ENCODE measurements at places on chromosomes 4 and X. TPM values are rescaled to one million over a fixed set of nuclear protein-coding genes. Genes with fewer than 3 reads are reported as not detected.

GRCh38 chr4:52106660-52107059, 55.6 kb downstream of the SPATA18 start:
- H3K36me3 ChIP-seq: no peaks in the 10 kb centered on the region
- no peak for DNase-seq
- H3K4me1 ChIP-seq: no peaks in the 10 kb centered on the region
- peaks cover 12% of the 10 kb centered on the region for H3K27me3 ChIP-seq
- H3K27ac ChIP-seq: no peak overlapping the region

DNA sequence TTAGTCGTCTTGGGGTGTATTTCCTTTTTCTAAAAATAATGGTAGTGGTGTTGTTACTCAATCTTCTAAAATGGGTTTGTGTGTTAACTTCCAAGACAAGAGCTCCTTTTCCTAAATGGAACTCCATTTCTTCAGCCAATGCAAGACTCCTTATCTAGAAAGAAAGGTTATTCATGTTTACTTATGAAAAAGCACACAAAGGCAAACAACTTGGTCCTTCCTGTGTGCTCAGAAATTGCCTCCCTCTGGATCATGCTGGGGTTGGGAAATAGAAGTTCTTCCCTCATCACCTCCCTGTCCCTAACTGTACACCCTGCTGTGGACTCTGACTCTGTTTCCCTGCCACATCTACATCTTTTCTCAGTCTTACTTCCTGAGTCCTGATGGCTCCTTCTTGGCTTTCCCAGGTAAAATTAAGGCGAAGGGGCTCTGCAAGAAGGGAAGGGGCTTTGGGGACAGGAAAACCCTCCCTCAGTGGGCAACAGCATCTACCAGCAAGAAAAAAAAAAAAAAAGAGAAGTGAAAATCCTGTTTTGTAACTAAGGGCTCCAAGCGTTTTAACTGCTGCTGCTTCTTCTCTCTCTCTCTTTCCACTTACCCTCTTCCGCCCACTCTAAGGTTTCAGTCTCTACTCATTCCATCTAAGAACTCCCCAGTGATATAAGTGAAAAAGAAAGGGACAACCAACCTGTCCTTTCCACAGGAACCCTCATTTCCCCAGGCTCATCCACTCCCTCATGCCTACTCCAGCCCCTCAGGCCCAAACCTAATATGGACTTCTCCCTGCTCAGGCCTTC, 19.8 kb upstream of the TASL start:
- H3K27ac ChIP-seq: no peak overlapping the region
- H3K4me3 ChIP-seq: no peak overlapping the region
- DNase-seq: no peak
- H3K36me3 ChIP-seq: no peaks in the 10 kb centered on the region
- peaks cover 16% of the 10 kb centered on the region for H3K27me3 ChIP-seq

DNA sequence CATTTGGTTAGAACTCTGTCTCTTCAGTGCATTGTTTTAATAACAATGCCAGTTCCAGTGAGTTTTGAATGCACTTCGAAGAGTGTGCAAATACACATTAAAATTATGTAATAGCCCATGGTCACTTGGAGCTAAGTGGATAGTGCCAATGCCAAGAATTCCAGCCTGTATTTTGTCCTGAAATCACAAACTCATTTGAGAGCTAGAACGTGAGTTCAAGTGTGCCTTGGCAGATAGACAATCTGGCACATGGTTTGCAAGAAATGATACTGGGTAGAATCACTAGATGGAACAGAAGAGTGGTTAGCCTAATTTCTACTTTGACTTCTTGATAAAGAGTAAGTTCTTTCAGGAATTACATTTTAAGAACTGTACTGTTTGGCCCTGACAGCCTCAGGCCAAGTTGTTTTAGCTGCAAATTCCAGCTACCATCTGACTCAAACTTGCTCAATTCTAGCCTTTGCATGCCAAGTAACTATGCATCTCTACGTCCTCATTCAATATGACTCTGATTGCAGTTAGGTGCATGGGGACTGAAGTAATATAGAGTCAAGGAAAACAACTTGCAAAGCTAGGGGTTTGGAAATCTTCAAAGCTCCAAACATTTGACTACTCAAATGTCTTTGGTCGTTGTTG, 131.9 kb upstream of the SMIM31 start:
- H3K36me3 ChIP-seq: no peaks in the 10 kb centered on the region
- DNase-seq: no peak
- H3K27me3 ChIP-seq: no peaks in the 10 kb centered on the region
- no peaks in the 10 kb centered on the region for H3K4me1 ChIP-seq
- H3K27ac ChIP-seq: no peak overlapping the region

- no peak overlapping the region for H3K27ac ChIP-seq
- no peaks in the 10 kb centered on the region for H3K4me1 ChIP-seq
- no peaks in the 10 kb centered on the region for H3K36me3 ChIP-seq
- DNase-seq: no peak
These were observed 388.9 kb downstream of the SPRY1 start for GRCh38 chr4:123785538-123785937.

The EPGN gene
- total RNA-seq: not detected

The POU3F4 gene
- not detected for total RNA-seq

Measured in activated T-cell treated with anti-CD3 and anti-CD28 coated beads, Interleukin-2, amount 50 U/mL, for 72 hours (primary cell).